ENCODE measurements at places on chromosomes 7 and 10.

DNA sequence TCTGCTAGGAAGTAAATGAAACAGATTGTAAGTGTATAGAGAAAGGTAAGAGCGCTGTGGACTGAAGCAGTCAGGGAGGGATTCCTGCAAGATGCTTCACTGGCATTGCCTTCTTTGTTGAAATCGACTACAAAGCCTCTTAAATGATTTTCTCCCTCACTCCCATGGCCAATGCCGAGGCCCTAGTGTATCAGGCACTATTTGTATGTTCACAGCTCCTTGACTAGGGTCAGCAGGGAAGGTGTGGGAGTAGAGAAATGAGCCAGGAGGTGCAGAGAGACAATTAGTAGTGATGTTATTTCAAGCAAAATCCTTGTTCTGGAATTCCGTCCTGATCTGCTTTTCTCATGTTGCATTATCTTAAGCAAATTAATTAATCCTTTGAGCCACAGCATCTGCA is 22.9 kb upstream of the DUSP5 start:
- no peak for DNase-seq

GRCh38 chr10:107701943-107702342 is 537.4 kb upstream of the SORCS1 start:
- DNase-seq: peak; percentile 12

DNA sequence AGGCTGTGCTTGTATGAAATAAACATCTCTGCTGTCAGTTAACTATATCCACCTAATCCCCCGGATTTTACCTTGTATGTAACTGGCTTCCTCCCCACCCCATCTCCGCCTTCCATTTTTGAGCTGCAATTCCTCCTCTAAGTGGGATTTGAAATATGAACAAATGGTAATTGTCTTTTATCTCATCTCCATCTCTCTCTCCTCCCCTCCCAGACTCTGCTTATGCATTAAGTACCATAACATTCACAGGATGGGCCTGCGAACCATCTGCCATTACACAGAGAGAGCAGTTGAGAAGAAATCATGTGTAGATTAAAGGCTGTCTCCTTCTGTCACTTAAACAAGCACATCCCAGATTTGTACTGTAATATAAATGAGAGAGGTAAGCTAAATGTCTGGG is 1169.9 kb downstream of the TYW1 start:
- DNase-seq: no peak

- DNase-seq: no peak
These were observed 3.9 kb downstream of the MICALL2 start for GRCh38 chr7:1455241-1455939.

DNA sequence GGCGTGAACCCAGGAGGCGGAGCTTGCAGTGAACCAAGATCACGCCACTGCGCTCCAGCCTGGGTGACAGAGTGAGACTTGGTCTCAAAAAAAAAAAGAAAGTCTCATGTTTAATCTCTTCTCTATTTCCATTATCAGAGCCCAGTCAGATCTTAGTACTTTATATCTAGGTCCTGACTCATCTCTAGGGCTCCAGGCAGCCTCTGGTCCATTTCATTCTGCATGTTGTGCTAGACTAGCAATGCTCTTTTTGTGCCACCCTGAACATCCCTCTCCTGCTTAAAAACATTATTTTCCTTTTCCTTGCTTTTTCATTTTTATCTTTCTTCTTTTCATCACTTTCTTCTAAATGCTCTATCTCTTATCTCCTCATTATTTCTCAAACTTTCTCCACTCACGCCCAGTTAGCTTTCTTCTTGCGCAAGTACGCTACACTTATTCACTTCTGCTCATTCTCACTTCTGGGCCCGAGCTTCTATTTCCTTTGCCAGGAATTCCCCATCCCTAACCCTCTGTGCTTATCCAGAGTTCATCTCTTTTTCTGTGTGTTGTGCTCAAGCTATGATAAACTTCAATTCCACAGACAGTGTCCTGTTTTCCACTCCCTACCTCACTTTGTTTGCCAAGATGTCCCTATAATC is 63.9 kb downstream of the BTAF1 start:
- no peak for DNase-seq

DNA sequence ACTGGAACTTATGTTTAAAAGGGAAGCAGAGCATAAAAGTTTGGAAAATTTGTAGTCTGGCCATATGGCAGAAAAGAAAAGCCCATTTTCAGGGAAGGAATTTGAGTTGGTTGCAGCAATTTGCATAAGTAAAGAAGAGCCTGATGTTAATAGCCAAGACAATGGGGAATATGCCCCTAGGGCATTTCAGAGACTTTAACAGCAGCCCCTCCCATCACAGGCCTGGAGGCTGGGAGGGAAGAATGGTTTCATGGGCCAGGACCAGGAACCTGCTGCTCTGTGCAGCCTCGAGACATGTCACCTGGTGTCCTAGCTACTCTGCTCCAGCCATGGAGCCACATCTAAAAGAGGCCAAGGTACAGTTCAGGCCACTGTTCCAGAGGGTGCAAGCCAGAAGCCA is 35.3 kb downstream of the HTR7 start:
- no peak for DNase-seq

- DNase-seq: no peak
These were observed 89.5 kb downstream of the ALOX5 start for GRCh38 chr10:45463244-45464116.

DNA sequence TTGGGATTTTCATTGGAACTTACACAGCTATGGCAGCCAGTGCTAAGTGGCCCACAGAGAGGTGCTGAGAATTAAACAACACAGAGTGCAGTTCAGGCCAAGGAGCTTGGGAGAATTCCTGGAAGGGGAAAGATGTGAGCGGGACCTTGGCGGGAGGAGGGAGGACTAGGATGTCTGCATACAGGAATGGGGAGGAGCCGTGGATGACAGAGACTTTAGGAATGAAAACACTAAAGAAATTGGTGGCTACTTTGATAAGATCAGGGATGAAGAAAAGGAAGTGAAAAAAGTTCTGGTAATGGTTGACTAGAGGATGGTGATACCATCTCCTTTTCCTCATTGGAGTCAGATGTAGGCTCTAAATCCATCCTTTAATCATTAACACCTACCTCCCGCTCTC is 234.2 kb upstream of the FZD8 start:
- peak; percentile 64 for DNase-seq

DNA sequence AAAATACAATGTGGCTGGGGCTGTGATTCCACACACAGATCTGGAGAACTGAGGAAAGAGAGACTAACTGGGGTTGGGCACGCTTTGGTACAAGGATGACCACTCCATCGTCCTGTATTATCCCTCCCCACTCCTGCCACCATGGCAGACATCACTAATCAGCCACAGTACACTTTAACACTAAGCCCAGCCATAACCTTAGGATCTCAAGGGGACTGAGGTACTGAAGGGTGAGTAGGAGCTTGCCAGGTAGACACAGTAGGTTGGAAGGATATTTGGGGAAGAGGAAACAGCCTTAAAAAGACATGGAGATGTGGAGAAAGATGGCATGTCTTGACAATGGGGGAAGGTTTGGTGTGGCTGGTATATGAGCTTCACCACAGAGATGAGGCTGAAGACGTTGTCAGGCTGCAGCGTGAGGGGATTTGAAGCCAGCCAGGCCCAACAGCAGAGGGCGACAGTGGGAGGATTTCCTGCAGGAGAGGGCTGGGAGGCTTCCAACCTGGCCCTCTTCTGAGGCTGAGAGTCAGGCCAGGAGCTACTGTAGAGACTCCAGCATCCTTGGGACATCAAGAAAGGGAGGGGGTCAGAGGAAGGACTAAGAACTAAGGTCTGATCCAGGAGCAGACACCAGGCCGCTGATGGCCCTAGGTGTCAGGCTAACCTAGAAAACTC is 58.6 kb upstream of the COL13A1 start:
- DNase-seq: peak; percentile 58

DNA sequence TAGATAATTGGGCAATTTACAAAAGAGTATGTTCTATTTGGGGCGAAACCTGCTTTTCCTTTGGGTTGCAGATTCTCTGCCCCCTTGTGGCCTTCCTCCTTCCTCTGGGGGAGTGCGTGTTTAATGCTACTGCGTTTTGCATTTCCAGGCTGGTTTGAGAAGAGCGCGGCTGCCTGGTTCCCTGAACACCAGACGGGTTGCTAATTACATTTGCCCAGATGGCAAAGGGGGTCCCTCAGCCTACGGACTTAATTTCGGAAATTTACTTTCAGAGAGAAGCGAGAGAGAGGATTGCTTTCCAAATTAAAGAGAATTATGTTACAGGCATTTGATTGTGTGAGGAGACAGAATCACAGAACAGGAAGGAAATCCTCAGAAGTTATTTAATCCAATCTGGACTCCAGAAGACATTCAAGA is 91.9 kb upstream of the JAZF1 start:
- peak; percentile 78 for DNase-seq

DNA sequence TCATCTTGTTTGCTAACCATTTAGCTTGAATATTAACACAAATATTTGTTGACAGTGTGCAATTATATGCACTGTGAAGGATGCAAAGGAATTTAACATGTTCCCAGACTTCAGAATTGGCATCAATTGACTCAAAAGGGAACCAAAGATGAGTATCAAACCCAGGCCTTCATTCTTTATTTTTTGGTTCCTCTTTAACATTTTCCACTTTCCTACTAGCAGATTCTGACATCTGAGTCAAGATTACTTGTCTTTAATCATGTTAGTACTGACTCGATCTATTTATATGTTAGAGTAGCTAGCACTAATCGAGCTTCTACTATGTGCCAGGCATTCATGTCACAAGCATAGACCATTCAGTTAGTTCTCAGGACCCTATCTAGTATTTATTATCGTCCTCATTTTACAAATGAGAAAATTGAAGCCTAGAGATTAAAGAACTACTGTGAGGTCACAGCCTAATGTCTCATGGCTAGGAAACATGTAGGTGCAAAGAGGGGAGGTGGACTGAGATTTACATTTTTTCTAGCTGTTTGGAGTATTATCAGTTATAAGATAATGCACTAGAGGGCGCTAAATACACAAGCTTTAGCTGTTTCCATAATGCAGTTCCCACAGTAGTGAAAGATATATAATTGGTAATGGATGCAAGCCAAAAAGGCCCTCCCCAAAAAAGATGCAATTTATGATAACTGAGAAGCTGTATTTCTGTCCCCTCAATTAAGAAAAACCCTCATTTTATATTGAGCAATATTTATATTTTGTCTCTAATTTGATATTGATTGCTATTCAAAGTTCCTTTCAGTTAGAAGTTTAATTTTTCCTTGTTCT is 32.9 kb upstream of the KMT2E start:
- DNase-seq: peak; percentile 43

DNA sequence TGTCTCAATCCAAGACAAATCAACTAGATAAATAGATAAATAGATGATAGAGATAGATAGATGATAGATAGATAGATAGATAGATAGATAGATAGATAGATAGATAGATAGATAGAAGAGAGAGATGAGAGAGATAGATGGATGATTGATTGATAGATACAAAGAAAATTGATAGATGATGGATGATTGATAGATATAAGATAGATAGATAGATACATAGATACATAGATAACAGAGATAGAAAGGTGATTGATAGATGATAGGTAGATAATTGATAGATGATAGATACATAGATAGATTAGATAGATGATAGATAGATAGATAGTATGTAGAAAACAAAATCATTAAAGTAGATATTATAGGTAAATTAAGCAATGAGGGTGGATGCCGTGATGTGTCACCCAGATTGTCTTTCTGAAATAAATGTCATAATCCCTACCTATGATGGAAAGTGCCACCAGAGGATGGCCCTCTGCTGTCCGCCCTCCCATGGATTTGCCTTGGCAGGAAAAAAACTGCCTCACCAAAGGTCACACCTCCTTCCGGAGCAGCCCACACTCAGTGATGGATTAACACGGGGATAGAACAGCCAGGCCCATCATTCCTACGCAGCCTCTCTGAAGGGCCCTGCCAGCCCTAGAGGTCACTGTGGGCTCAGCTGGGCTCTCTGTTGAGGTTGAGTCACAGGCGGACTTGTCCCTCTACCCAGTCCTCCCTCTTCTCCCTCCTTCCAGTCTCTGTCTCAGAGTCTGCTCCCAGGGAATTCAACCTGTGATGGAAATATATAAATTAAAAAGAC is 50.8 kb downstream of the KCNH2 start:
- no peak for DNase-seq

DNA sequence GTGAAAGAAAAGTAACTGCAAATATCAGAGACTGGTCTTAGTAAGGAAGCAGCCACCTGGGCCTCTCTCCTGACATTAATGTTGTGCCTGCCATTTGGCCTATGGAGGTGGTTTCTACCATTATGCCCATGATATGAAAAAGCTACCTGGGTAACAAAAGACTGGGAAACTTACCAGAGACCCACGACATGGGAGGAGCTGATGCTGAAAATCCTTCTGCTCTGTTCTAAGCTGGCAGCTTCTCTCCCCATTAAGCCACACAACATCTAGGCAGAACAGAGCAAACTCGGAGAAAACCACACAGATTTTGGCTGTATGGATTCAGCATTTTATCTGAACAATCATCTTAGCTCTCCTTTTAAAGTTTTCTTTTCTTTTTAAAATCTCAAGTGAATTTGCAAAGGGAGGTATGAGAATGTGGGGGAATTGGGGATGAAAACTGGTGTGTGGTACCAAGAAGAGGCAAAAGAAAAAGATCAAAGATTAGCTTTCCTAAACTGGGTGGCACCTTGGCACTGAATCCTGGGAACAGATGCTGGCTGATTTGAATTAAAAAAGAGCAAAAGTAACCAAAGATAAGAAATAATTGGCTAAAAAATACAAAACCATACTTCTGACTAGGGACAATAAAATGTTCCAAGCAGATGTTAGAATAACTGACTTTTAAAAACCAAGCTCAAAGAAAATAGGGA is 128.6 kb upstream of the ANKRD1 start:
- no peak for DNase-seq

GRCh38 chr7:46786221-46786954 is 795.5 kb downstream of the TNS3 start:
- peak; percentile 15 for DNase-seq

DNA sequence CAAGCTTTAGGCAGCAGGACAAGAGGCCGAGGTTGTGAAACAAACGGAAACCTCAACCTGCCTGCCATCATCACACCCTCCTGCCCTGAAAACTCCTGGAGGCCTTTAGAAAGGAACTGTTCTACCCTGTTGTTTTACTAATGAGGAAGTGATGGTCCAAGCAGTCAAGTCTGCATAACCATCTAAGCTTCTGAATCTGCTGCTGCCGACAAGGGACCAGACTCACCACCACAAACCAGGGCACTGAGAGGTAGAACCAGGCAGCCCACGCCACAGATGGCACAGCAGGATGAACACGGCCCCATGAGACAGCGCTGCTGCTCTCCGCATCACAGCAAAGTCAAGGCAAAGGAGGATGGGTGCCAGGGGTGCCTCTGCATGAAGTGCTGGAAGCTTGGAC is 209.4 kb downstream of the CELF2 start:
- DNase-seq: no peak
